ENCODE measurements at places on chromosomes 12 and 14.

DNA sequence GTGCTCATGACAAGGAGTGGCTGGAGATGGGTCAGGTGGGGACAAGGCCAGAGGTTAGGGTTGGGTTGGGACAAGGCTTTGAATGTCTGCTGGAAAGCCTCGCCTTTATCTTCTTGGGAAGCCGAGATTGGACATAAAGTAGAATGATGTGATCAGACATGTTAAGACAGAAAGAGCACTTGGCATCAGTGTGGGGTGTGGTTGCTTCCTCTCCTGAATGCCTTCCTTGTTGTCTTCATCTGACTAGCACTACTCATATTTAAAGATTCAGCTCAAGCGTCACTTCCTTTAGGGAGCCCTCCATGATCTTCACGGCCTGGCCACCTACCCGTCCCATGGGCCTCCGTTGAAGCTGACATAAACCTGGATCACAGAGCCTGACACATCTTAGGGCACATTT lies 14.8 kb upstream of the C12orf75 start:
- no peak for DNase-seq

DNA sequence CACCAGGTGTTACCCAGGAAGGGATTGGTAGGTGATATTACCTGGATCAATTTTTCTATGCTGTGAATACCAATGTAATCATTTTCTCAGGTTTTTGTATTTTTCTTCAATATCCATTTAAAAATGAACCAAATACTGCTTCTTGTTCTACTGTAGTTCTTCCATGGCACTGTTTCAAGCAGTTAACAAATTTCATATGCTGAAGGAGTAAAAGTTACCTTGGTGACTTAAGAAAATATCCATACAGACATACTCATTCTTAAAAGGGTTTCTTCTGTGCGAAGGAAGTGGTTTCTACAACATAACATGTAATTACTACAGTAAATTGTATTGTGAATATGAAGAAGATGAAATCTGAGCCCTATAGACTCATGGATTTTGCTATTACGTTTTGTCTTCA lies 222.5 kb downstream of the TMEM117 start:
- no peak for DNase-seq

GRCh38 chr12:87991483-87991882 lies 37.7 kb downstream of the C12orf50 start:
- no peak for DNase-seq

DNA sequence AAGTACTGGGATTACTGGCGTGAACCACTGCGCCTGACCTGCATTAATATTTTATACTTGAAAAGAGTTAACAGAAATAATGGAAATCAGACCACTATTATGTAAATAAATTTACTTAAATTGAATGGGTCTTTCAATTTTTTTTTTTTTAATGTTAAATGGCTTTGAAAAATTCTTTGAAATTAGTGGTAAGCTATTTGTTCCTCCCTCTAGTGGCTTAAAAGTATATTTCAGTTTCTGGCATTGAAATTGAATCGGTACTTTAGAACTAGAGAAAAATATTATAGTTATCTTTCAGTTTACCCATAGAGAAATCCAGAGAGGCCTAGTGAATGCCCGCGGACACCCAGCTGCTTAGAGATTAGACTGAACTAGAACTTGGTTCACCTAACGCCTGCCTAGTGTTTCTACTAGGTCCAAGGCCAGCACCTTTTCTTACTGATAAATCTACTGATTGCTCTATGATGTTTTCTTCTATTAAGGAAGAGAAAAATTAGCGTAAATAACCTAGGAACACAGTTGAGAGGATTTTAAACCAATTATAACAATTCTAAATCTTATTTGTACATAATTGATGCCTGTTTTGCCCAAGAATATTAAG lies 106.5 kb downstream of the EML1 start:
- DNase-seq: no peak

DNA sequence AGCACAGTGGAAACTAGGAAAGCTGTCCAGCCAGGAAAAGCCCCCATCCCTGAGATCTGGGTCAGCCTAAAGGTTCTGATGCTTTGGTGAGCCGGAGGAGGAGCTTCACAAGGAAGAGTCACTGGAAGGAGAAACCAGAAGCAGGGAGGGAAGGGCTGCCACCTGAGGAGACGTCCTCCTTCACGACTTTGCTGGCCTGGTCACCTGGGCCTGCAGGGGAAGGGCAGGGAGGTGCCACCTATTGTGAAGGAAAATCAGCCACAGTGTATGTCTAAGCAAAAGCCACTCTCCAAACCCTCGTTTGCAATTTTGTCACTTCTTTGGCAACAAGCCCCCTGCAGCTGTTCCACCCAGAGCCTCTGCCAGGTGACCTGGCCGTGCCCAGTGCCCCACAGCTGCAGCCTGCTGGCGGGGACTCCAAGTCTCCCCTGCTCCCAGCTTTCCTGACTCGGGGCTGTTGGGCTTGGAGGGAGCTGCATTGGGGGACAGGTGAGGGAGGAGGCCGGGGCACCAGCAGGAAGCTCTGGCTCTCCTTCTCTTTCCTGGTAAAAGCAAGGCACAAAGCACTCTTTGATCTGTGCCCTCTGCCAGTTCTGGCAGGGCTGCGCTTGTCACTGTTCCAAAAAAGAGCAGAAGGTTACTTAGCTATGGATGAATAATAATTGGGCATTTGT lies 120.9 kb upstream of the BCL2L14 start:
- no peak for DNase-seq

GRCh38 chr12:105659355-105660075 lies 329.0 kb downstream of the C12orf75 start:
- DNase-seq: no peak

DNA sequence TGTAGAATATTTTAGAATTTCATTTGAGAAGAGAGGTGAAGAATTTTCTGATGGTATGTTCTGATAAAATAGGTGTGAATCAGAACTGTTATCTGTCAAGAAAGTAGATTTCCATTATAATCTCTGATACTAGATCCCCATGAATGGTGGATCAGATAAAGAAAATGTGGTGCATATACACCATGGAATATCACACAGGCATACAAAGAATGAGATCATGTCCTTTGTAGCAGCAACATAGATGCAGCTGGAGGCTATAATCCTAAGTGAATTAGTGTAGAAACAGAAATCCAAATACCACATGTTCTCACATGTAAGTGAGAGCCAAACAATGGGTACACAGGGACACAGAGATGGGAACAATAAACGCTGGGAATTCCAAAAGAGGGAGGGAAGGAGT lies 372.0 kb upstream of the ATP2B1 start:
- DNase-seq: no peak

DNA sequence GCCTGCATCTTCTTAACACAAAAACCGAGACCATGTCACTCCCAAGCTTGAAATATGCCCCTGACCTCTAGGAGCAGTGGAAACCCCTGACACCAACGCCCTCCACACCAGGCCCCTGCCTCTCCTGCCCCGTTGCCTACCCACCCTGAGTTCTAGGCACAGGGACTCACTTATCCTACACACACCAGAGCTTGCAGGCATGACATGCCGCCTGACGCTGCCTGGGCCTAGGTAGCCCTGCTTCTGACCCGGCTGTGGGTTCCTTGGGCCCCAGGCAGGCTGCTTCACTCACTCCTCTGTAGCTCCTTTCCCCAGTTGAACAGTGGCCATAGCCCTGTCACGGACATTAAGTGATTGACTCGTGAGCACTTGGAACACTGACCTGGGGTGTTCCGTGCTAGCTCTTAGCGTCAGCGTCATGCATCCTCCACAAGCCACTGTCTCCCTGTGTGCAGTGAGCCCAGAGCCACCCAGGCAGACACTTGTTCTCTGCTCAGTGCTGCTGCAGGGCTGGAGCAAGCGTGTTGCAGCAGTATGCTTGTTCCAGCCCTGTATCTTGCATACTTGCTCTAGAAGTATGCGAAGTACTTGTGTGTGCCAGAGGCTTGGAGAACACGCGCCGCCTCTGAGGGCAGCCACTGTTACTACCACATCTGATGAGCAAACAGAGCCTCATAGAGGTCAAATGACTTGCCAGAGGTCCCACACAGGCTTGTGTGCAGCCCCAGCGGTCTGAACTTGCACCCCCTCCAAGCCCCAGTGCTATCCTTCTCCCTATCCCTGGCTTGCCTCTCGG lies 15.6 kb downstream of the OTUB2 start:
- DNase-seq: no peak

- no peak for DNase-seq
Measured at GRCh38 chr14:78103271-78103670, 66.9 kb upstream of the NRXN3 start.

- DNase-seq: no peak
Measured at GRCh38 chr12:57898308-57898970, 42.9 kb upstream of the ATP23 start.

GRCh38 chr12:84877340-84877739 lies 35.3 kb downstream of the SLC6A15 start:
- DNase-seq: no peak

DNA sequence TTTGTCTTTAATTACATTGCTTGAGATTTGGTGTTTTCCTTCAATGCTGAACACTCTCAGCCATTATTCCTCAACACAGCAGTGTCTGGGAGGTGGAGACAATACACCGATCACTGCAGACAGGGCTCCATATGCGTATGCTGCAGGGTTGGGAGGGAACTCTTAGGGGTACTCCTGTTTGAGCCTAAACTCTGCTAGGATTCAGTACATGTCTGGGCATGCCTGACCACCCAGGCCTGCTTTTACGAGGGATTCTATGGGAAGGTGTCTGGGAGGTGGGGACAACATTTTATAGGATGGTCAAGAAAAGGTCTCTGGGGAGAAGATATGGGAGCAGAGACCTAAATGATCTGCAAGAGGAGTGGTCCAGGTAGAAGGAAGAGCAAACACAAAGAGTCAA lies 34.3 kb downstream of the DHRS2 start:
- DNase-seq: no peak

GRCh38 chr14:54003064-54003463 lies 46.4 kb upstream of the BMP4 start:
- no peak for DNase-seq

GRCh38 chr12:27064397-27065342 lies 17.7 kb downstream of the C12orf71 start:
- DNase-seq: no peak

- DNase-seq: no peak
Measured at GRCh38 chr12:39037115-39037514, 131.7 kb upstream of the CPNE8 start.

GRCh38 chr12:26374934-26375680 lies 179.7 kb downstream of the SSPN start:
- DNase-seq: no peak

DNA sequence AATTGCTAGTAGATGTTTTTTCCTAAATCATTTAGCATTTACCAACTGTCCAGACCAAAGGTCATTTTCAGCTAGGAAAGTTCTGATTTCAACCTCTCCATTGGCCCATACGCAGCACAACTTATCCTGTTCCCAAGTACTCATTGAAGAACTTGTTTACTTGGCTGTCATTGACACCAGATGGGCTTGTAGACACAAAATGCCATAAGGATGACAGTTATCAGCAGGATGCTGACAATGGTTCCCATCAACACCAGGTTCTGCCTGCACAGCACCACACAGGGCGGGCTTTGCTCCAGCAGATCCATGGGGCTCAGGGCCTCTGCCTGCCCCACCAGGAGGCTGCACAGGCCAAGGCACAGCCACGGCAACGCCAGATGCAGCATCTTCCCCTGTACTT lies 36.5 kb upstream of the TMPRSS12 start:
- no peak for DNase-seq

GRCh38 chr12:120237360-120238171 lies 28.0 kb downstream of the PXN start:
- DNase-seq: peak; percentile 81

DNA sequence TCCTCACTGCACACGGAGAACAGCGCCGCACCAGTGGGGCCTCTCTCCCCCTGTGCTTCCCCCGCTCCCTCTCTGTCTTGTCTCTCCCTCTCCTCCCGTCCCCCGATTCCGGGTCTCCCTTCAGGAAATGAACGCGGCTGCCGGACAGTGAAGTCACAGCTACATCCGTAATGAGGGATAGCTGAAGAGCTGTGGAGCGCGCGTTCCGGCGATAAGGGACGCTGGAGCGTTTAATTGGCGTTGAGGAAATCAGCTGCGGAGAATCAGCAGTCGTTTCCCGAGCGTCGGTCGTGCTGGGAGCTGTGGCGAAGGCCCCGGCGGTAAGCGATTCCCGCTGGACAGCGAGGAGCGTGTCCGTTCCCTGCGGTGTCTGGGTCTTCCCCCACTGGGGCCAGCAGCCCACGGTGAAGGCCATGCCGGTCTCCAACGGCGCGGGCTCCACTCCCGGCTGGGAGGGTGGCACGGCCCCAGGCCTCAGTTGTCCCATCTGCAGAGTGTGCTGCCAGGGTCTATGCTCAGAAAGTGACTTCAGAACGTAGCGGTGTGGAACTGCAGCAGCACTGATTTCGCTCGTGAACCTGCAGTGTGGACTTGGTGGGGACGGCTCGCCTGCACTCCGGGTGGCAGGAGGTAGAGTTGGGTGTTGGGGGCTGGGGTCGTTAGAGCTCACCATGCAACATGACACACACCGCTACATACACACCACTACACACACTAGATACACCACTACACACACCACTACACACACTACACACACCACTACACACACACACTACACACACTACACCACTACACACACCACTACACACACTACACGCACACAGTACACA lies 10.9 kb downstream of the NOC4L start:
- no peak for DNase-seq

GRCh38 chr14:99808154-99808505 lies 14.9 kb downstream of the EML1 start:
- DNase-seq: no peak

DNA sequence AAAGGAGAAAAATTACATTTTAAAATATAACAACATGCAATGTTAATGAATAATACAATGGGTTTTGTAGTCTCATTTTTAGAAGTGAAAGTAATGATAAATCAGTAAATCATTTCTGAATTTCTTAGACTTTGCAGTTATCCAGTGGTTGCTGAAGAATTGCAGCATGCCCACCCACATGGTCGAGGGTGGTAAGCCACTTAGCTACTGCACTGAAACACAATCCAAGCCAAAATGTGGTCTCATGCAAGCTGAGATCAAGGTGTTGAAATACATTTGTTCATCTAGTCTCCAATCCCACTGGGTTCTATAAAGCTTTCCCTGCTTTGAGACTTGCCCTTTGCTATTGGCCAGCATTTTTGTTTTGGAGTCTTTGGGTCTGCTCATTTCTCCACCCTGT lies 247.9 kb downstream of the NELL2 start:
- DNase-seq: no peak

GRCh38 chr14:97709552-97709951 lies 912.4 kb downstream of the VRK1 start:
- DNase-seq: no peak

GRCh38 chr12:105580821-105581352 lies 250.4 kb downstream of the C12orf75 start:
- DNase-seq: no peak

GRCh38 chr12:30155001-30155730 lies 371.4 kb upstream of the TMTC1 start:
- DNase-seq: peak; percentile 85

DNA sequence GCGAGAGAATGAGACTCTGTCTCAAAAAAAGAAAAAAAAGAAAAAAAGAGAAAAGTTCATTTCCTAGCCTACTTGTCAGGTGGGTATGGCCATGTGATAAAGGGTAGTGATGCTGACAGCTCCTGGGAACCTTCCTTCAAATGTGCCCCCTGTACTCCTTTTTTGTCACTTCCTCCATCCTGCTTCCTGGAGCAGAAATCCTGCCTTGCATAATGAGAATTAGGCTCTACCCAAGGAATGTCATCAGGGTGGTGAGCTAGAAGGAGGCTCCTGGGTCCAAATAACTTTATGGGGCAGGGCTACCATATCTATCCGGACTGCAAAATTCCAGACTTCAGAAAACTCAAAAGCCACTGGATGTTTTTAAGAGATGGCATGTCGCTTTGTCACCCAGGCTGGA lies 27.8 kb upstream of the FBXO34 start:
- no peak for DNase-seq
